ENCODE measurements at places on chromosomes 3 and 15. TPM values are rescaled to one million over a fixed set of nuclear protein-coding genes. Genes with fewer than 3 reads are reported as not detected.

DNA sequence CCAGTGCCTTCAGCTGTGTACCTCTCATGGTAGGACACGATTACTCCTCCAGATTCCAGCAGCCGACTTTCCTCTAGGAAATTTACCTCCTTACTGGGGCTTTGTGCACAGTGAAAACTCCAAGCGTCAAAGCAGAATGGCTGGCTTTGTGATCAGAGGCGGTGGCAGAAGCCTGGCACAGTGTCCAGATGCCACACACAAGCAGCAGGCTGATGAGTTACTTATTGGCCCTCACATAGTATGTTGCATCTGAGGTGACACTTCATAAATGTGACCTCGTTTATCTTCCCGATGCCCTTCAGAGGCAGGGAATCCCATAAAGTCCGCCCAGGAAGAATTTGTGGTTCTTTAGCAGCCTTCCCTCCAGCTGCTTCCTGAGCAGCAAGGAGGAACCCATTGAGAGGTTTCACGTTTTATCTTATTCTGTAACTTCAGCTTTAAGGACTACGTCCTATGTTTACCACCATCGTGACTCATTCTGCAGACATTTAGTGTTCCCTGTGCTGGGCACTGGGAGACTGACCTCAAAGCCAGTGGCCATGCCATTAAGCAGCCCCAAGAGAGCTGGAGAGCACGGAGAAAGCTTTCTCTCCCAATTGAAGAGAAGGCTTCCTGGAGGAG lies 107.1 kb upstream of the C15orf61 start:
- no peak for DNase-seq

GRCh38 chr3:5136211-5136918 lies 14.3 kb downstream of the ARL8B start:
- no peak for DNase-seq

DNA sequence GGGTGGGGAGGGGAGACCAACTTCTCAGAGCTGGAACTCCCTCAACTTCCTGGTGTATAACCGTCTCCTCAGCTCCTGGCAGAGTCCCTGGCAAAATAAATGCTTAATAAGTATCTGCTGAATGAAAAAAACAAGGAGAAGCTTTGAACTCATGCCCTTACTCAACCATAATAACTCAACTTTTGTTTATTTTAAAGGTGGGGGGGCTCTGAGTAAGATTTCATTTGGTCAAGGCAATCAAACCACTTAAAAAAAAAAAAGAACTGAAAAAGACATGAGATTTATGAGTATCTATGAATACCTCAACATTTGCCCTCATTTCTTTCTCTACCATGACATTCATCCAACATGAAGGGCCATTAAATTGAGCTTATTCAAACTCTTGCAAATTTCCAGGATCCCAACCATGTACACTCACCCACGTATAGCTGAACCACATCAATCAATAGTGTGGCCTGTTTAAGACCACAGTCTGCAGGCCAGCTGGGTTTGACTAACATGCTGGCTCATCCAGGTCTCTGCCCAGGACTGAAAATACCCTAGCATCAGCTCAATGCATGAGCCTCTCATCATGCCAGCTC lies 157.9 kb downstream of the FOXP1 start:
- no peak for DNase-seq

The PTPN9 gene
- polyA plus RNA-seq, result 18.8 TPM

The SMCO1 gene
- 1.5 TPM for polyA plus RNA-seq
